CMK (cell line): ENCODE measurements at places on chromosomes 5 and 9.

DNA sequence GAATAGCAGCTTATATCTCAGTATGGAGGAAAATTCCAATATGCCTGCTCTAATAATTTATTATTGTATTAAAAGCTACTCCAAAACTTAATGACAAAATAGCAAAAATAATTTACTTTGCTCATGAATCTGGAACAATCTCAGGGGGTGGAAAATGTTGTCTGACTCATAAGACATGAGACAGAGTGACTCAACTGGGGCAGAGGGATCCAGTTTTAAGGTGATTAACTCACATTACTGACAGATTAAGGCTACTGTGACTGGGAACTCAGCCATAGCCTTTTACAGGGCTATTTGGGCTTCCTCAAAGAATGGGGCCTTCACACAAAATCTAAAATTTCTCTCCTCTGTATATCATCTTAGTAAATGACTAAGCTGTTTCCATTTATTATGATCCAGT lies 1172.9 kb downstream of the CDH12 start:
- no peak for DNase-seq

- DNase-seq, result no peak
Measured at GRCh38 chr5:156735477-156735876, 114.6 kb upstream of the PPP1R2B start.

DNA sequence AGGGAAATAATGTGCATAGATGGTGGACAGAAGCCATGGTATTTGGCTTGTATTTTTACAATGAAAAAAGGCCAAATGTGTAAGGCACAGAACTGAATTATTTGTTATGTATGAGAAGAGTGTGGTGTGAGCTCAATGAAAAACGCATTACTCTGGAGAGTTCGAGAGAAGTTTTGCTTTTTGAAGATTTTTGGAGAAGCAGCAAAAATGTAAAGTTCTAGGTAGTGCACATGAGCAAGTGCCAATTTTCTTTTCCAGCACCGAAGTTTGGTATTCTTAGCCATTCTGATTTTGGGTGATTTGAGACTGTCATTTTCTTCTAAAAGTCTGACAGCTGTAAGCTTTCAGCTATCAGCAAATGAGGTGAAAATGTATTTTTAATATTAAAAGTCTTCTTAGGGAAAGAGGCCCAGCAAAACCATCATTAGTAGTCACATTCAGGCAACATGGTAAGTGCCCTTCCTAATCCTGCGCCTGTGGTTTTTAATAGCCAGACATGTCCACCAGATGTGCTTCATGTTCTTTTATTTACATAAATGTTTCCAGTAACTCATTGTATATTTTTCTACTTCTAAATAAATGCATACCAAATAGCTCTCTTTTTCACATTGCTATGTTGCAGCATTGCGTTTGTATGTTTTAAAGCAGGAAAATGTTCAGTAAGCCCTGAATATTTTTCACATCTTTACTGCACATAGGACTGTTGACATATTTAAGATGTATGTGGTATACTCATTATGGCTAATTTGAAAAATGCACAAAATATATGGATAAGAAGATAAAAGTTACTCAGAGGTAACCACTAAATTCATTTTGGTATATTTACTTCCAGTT lies 50.4 kb downstream of the RASGRF2 start:
- DNase-seq, result no peak

- DNase-seq, result no peak
Measured at GRCh38 chr9:994005-994404, 17.6 kb downstream of the DMRT3 start.

DNA sequence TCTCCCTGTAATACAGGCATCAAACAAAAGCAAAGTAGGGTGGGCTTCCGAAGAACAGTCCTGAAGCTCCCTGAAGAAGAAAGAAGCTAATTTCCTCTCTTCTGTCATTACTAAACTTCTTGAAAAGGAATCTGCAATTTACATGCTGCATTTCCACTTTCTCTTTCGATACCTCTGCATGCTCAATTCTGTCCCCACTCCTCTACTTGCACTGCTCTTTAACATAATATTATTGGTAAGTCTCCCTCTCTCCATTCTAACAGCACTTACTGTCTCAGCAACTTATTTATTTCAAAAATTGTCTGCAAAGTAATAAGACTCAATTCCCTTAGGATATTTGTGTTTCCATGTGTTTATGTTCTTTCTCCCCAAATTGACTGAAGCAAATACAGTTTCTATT lies 3.9 kb upstream of the PLPP1 start:
- DNase-seq, result no peak

GRCh38 chr9:137493364-137494103 lies 34.4 kb upstream of the NSMF start:
- no peak for DNase-seq

DNA sequence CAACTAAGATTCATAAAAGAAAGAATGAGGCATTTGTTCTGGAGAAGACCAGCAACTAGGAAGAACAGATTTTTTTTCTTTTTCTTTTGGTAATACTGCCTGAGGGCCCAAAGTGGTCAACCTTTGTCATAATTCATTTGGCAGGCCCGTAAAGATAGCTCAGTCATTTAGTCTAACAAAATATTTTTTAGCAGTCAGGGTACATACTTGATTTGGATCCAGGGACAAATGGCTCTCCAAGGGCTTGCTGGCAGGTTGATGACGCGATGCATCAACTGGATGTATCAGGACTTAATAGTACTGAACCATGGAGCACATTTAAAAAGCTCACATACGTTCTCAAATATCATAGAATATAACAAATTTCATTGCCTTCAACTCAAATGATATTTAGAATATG lies 203.4 kb upstream of the ZNF608 start:
- no peak for DNase-seq

DNA sequence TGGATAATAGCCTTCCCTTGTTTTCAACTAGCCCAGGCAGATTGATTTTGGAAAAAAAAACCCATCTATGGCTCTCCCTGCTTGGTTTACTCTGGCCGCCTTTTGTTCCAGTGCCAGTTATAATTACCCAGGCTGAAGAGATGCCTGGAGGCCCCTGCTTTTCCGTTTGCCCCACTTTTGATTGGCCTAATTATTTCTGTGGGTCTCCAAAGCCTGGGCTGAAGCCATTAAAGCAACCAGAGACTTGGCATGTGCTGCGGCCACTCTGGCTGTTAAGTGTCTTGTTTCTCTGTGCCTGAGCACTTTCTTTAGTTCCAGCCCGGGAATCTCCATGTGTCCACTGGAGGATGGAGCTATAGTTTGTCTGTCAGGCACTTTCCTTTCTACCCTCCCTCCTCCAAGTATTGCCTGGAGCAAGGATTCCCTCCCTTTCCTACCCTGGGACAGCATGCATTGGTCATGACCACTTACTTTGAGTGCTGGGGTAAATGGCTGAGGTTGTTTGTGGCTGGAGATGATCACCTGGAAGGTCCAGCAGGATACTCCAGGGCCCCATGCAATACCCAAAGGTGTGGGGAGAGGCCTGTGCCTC lies 105.1 kb upstream of the CTSL start:
- DNase-seq, result no peak

DNA sequence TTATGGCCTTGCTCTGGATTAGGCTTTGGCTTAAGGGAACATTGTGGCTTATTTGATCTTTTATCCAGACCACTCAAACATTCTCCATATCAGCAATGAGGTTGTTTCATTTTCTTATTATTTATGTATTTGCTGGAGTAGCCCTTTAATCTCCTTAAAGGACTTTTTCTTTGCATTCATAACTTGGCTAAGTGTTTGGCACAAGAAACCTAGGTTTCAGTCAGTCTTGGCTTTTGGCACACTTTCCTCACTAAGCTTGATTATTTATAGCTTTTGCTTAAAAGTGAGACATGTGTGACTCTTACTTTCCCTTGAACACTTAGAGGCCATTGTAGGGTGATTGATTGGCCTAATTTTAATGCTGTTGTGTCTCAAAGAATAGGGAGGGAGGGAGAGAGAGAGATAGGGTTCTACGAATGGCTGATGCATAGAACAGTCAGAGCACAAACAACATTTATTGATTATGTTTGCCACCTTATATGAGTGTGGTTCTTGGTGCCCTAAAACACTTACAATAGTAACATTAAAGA lies 2265.3 kb upstream of the C9orf72 start:
- DNase-seq, result no peak

- DNase-seq, result no peak
Measured at GRCh38 chr9:134011401-134011800, 13.9 kb upstream of the BRD3OS start.

DNA sequence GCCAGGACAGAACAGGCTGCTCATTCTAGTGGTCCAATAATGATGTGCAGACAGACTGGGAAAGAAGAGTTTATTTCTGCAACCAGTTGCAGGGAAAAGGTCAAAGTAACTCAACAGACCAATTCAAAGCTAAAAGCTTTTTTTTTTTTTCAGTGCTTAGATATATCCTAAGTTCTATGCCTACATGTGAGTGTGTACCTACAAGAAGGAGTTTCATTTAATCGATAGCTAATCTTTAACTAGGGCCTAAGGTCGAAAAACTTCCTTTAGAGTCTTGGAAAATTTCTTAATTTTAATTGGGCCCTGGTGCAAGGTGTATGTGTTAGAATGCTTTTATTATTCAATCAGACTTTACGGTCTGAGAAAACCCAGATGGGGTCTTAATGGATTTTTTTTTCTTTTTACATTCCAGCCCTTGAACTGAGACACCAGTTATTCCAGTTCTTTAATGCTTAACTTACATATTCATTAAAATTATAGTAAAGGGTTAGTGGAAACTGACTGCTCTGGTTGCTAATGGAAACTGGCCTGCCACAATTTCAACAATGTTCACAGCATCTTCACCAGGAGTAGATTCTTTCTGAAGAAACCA lies 365.3 kb downstream of the MTRR start:
- DNase-seq, result no peak

DNA sequence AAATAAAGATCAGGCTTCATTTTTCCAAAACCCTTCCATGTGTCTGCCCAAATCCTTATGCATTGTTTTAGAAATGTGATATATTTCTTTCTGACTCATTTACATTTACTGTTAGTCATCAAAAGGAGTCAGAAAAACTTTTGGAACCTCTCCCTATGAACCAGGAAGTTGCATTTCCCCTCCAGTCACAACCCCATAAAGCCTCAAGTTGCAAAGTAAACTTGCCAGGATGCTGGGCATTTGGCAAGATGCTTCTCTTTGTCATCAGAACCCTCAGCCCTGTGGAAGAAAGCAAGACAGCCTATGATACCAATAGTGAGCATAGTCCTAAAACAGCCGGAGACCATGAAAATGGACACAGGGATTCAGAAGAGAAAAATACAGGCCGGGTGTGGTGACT lies 84.2 kb downstream of the MUSK start:
- no peak for DNase-seq

GRCh38 chr9:124558777-124559470 lies 51.7 kb upstream of the NR5A1 start:
- DNase-seq, result peak; percentile 17

- DNase-seq, result no peak
Measured at GRCh38 chr9:137029058-137029936, 1.3 kb upstream of the ABCA2 start.

DNA sequence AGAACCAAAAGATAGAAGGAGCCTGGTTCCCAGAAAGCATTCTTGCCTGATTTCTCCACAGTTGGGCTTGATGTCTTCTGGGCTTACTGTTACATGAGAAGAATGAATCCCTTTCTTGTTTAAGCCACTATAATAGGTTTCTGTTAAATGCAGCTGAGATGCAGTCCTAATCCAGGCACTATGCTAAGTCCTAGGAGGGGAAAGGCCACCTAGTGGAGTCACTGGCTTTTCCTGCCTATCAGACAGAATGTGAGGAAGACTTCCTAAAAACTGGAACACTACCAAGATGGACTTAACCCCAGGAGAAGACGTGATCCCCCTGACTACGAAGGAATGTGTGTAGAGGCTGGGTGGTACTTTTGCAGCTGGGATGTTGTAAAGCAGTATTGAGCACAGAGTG lies 34.3 kb upstream of the FSD1L start:
- DNase-seq, result no peak

DNA sequence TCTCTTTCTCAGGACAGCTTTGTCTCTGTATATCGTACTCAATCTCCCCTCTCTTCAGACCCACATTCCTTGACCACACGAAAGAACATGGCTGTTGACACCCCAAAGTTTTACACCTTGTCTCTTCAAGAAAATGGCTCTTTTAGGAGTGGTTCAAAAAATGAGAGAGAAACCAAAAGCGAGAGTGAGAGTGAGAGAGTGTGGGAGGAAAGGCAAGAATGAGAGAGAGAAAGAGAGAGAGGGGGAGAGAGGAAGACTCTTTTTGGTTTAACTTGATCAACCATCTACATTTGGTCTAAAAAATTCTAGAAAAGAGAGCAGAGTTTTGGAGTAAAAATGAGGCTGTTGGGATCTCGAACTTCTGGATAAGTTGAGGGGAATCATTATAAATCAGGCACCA lies 581.8 kb upstream of the WWC1 start:
- no peak for DNase-seq

DNA sequence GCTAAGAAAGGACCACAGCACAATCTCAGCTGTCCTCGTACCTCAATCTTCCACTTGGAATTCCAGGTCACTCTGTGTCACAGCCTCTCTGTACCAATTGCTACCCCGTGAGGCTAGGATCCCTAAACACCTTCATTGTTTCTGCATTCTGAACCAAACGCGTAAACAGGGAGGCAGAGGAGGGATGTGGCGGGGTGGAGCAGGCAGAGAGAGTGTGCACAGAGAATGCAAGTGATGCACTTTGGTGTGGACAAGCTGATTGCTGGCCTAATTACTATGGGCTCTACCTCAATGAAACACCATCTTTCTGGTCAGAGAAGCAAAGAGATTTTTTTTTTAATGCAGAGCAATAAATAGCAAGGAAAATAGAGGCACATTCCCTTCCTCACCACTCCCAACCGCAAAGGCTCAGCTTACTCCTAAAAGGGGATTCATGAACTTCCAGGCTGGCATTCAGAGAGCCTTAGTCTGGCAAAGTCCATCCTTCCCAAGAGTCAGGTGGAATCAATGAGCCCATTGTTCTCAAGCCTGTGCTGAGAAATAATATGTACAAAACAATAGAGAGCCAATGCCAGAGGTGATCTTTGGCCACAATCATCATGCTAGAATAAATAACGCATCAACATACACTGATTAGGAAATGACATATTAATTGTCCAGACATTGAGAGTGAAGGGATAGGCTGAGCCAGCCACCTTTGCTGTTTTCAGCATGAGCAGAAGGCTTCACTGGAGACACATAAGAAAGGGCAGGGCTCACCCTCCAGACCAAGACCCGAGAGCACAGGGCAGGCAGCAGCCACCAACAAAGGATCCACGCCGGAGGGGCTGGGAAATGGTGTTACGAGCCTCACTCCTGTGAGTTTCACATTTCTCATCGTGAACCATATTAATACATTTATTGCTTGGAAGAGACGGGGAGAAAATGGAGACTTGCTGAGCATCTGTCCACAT lies 278.8 kb downstream of the ENC1 start:
- DNase-seq, result no peak
